ENCODE measurements at places on chromosomes 2 and 18. TPM values are rescaled to one million over a fixed set of nuclear protein-coding genes. Genes with fewer than 3 reads are reported as not detected.

GRCh38 chr18:23934252-23934651, 80.3 kb upstream of the TTC39C start:
- no peak for DNase-seq

DNA sequence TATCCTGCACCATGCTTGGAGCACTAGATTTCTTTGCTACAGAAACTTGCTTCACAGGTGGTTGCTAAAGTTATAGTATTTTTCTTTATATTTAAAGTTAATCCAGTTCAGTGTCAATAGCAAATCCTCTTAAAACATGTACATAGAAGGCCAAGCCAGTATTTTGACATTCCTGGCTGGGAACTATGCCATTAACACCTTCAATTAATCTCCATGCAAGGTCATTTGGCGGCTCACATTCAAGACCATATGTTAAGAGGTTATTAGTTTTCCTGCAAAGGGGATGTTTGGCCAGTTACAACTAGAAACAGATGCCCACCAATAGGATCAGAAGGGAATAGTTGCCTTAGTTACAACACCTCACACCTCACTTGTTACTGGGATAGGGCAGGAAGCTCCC, 261.3 kb upstream of the MEIS1 start:
- no peak for DNase-seq

DNA sequence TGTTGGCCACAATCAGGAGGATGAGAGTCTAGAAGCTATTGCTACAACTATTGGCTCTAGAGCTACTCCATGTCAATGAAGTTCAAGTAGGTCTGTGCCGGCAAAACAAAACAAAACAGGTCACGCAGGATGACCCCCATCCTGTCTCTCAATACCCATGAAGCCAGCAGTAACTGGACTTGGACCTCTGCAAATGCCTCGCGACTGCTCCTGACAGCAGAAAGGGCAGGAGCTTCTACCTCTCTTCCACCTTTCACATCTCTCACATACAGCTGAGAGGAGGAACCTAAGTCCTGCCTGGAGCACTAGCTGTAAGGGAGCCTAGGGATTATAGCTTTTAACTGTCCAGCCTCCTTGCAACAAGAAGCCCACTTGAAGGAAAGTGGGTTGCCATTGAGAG, 16.0 kb downstream of the PRKAG3 start:
- no peak for DNase-seq

DNA sequence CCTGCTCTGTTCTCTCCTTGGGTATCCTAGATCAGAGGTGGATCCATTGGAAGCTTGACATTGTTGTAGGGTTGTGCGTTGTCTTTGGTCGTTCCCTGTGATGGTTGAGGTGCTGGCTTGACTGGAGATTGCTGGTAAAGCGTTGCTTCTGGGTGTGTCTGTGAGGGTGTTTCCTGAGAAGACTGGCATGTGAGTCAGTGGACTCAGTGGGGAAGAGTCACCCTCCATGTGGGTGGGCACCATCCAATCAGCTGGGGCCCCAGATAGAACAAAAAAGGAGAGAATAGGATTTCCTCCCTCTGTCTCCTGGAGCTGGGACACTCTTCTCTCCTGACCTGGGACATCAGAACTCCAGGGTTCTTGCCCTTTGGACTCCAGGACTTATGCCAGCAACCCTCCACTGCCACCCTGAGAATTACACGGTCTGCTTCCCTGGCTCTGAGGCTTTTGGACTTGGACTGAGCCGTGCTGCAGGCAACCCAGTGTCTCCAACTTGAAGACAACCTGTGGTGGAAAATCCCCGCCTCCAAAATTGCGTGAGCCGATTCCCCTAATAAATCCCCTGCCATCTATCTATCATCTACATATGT, 14.8 kb upstream of the REEP1 start:
- no peak for DNase-seq

DNA sequence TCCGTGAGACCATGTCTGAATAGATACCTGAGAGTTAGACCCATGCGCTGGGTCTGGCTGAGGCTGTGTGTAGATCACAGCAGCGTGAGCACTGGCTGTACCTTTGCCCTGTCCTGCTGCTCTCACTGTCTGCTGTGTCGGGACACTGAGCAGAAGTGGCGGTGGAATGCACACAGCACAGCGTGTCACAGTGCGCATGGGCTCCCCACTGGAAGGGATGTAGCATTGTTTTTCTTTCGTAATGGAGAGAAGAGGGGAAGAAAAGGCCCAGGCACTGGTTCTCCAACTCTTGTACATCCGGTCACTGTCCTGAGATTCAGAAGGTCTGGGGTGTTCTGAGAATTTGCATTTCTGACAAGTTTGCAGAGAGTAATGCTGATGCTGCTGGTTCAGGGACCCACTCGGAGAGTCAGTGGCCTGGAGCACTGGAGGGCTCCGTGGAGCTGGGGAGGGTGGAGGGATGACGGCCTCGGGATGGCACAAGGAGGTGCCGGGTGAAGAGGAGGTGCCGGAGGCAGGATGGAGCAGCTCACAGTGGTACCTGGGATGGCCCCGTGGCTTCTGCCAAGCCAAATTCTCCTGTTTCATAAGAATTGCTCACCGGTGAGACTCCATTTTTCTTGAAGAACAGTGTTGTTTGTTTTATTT, 252.8 kb downstream of the LDLRAD4 start:
- DNase-seq, result peak; percentile 21

DNA sequence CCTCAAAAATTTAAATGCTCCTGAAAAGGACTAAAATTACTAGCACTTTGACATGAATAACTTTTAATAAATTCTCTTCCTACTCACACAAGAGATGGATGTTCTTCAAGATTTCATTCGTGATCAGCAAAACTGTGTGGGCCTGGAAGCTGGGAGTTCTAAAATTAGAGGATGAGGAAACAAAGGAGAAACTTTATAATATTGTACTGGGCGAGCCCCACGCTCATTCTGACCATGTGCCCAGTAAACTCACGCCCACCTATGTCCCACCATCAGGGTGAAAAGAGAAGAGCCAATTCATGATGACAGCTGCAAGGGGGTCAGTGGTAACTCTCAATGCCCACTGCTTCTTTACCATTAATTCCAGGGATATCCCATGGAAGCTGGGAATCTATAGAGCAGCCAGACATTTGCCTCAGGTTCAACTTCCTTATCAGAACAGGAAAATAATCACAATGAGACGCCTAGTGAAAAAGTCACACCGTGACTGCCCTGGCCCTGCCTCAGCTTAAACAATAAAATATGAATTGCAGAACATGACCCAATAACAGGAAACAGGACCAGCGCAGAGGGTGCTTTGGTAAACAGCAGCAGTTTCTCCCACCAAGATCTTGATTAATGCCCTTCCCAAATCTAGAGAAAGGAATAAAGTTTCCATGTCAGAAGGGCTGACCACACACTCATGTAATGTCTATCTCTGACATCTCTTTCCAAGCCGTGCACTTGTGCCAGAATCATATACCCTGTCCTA, 438.6 kb downstream of the TXNL1 start:
- DNase-seq, result no peak

DNA sequence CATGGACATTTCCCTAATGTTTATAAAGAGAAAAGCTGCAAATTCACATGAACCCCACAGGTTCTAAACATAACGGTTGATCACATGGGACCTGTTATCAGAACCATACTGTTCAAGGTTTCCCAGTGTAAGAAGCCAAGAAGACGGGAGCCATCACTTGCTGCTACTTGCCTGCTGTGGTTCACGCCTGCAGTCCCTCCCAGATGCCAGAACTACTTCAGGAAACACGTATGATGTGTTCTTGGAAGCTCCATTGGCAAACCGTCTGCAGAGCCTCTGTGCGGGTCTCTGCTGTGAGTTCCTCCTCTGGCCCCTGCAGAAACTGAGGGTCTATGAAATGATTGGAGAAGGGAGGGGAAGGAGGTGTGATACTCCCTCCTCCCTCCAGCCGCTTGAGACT, 75.2 kb downstream of the CABLES1 start:
- DNase-seq, result no peak

- DNase-seq, result peak; percentile 48
Measured at GRCh38 chr2:211609127-211609526, 929.5 kb downstream of the ERBB4 start.

Gene FAM110C
- total RNA-seq, result 14.2 TPM

DNA sequence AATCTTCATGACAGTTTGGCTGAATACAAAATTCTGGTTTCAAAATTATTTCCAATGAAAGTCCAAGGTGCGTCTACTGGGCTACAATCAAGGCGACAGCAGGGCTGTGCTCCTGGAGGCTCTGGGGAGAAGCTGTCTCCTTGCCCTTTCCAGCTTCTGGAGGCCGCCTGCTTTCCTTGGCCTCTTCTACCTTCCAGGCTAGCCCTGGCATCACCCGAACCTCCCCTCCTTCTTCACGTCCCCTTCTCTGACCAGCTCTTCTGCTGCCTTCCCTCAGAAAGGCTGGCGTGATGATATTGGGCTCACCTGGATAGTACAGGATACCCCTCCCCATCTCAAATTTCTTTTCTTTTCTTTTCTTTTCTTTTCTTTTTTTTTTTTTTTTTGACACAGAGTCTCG, 115.5 kb downstream of the KCNF1 start:
- DNase-seq, result no peak

GRCh38 chr18:24055878-24056277, 41.3 kb downstream of the TTC39C start:
- DNase-seq, result no peak

Gene REG1A
- total RNA-seq, result not detected

Gene FSIP2
- 2.0 TPM for total RNA-seq

GRCh38 chr18:27184115-27185024, 738 bp downstream of the CHST9 start:
- DNase-seq, result no peak

- DNase-seq, result peak; percentile 69
Measured at GRCh38 chr2:38076152-38076709, 280 bp upstream of the CYP1B1 start.

Gene GLI2
- 1.4 TPM for total RNA-seq

- no peak for DNase-seq
Measured at GRCh38 chr18:58554404-58554803, 74.5 kb downstream of the ALPK2 start.

DNA sequence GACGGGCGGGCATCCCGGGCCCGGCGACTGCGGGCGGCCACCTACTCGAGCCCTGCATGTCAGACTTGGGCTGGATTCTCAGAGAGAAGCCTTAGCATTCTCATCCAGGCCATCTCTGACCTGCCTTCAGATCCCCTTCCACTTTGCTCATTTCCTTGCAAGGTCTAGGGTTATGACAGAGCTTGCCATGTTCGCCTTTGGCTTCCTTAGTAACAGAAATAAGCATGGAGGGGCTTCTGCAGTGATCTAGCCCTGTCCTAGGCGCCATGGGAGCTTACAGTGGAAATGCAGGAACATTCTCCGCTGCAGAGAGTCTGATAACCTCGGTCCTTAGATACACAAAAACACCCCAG, 632 bp upstream of the ACVR1 start:
- DNase-seq, result no peak

Gene MAP4K4
- total RNA-seq, result 37.1 TPM

All from thyroid gland (tissue), 4 donors.